WTC11 (cell line): ENCODE measurements at places on chromosomes 7 and 10. TPM values are rescaled to one million over a fixed set of nuclear protein-coding genes. Genes with fewer than 3 reads are reported as not detected.

The OPN4 gene
- not detected in 3 replicates for total RNA-seq

The GFRA1 gene
- 4.4 to 6.1 TPM (median 5.1 TPM) in 3 replicates for total RNA-seq

The NPSR1 gene
- not detected in 3 replicates for total RNA-seq

The NPC1L1 gene
- total RNA-seq: 0.15 to 0.18 TPM (median 0.16 TPM) in 3 replicates

The LDB3 gene
- total RNA-seq: 0.42 to 0.96 TPM (median 0.46 TPM) in 3 replicates

The SLC35B4 gene
- 31.5 to 35.5 TPM (median 32.6 TPM) in 3 replicates for total RNA-seq

- no peak overlapping the region for H3K4me3 ChIP-seq
- no peaks in the 10 kb centered on the region for H3K27me3 ChIP-seq
- no peak overlapping the region for H3K27ac ChIP-seq
- H3K36me3 ChIP-seq: no peaks in the 10 kb centered on the region
- no peak for DNase-seq
- peaks cover 4% of the 10 kb centered on the region for H3K4me1 ChIP-seq
Measured at GRCh38 chr7:151999424-152000090, 25.9 kb upstream of the GALNT11 start.

DNA sequence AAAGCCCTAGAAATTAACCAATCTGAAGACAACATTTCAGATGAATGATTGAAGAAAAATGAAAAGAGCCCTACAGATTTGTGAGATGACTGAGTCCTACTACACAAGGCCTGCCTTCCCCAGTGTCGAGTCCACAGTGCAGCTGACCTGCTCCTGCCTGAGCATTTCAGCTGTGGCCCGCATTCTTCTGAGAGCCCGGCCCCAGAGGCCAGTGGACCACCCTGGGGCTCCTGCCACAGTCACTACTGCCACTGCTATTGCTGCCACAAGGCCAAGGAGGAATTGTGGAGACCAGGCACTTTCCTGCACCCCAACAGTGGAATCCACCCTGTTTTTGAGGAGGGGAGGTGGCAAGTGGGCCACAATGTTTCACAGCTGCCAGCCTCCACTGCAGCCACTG lies 19.6 kb upstream of the ZNF735 start:
- H3K27me3 ChIP-seq: peaks cover 3% of the 10 kb centered on the region; the same call in 1 of the 2 replicates
- H3K4me3 ChIP-seq: no peak overlapping the region
- H3K27ac ChIP-seq: no peak overlapping the region
- H3K36me3 ChIP-seq: peaks cover 41% of the 10 kb centered on the region

DNA sequence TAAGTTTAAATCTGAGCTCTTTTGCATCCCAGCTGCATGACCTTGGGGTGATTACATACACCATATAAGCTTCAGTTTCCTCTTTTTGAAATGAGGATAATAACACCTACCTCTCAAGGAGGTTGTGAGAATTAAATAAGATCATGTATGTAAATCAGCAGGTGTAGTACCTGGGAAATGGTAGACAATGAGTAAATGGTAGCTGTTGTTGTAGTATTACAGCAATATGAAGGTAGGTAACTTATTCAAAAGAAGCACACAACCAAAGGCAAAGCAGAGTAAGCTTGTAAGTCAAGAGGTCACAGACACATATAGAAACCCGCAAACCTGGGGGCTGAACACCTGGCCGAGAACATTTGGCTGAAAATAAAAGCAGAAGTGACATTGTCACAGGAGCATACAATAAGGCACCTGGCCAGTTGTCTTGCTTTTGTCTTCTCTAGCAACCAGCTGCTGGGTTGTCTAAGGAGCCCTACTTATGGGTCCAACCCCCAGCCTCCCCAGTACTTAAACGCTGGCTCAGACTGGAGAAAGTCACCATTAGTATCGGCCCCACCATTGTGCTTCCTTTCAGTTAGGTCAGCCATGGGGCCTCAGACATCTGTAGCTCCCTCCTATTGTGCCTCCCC lies 203.6 kb upstream of the MKLN1 start:
- no peak overlapping the region for H3K27ac ChIP-seq
- H3K27me3 ChIP-seq: no peaks in the 10 kb centered on the region; the same call in 1 of the 2 replicates
- no peak overlapping the region for H3K4me3 ChIP-seq
- no peak for DNase-seq

GRCh38 chr7:152967958-152968357 lies 208.4 kb downstream of the ACTR3B start:
- no peak for DNase-seq
- peaks cover 60% of the 10 kb centered on the region for H3K27me3 ChIP-seq
- H3K4me3 ChIP-seq: no peak overlapping the region
- H3K36me3 ChIP-seq: peaks cover 50% of the 10 kb centered on the region
- H3K27ac ChIP-seq: no peak overlapping the region

DNA sequence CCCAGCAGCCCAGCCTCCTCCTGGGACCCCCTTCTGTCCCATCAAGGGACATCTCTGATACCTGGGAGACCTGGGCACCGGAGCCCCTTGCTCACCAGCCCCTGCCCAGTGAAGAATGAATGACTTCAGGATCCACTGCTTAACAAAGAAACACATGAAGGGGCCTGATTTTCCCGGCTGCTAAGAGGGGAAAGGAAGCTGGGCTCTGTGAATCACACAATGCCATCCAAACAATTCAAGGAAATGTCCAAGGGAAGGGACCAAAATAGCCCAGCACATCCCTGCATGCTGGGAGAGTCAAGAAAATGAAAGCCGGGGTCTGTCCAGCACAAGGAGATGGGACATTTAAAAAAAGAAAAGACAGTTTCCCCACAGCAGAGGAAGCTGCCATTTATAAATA lies 128.7 kb upstream of the JCAD start:
- no peaks in the 10 kb centered on the region for H3K4me1 ChIP-seq
- no peak for DNase-seq
- no peak overlapping the region for H3K27ac ChIP-seq

DNA sequence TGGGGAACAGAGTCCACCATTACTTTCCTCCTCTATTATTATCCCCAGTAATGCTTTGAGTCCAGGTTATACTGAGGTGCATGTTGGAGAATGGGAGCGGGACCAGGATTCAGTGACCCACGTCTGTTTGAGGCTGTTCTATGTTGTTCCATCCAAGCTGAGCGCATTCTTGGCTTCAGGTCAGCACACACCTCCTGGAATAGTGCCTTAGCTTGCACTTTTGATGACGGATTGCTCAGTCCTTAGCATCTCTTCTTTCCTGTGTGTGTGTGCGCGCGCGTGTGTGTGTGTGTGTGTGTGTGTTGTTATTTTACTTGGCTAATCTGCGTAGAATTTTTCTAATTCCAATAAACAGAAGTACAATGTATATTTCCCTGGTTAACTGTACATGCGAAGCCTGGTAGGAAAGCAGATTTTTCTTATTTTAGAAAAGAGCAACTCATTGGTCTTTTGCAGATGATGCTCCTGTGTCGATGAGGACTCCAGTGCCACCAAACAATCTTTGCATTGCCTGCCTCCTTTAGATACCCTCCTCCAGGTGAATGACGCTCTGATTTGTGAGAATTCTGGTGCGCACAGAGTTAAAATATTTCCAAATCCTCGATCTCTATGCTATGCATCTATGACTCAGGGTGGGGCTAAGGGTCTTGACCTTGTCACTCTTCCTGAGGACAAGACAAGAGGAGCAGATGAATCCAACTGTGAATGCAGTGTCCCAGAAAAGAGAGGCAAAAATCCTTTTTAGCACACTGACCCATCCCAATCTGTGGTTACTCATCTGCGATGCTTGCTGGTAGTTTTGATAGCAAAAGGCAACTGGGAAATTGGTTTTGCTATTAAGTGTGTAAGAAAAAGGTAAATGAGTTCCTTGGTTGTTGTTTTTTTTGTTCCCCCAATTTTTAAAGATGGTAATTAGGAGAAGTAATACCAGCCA lies 13.3 kb upstream of the CELF2 start:
- H3K36me3 ChIP-seq: no peaks in the 10 kb centered on the region
- H3K27me3 ChIP-seq: no peaks in the 10 kb centered on the region
- DNase-seq: no peak

DNA sequence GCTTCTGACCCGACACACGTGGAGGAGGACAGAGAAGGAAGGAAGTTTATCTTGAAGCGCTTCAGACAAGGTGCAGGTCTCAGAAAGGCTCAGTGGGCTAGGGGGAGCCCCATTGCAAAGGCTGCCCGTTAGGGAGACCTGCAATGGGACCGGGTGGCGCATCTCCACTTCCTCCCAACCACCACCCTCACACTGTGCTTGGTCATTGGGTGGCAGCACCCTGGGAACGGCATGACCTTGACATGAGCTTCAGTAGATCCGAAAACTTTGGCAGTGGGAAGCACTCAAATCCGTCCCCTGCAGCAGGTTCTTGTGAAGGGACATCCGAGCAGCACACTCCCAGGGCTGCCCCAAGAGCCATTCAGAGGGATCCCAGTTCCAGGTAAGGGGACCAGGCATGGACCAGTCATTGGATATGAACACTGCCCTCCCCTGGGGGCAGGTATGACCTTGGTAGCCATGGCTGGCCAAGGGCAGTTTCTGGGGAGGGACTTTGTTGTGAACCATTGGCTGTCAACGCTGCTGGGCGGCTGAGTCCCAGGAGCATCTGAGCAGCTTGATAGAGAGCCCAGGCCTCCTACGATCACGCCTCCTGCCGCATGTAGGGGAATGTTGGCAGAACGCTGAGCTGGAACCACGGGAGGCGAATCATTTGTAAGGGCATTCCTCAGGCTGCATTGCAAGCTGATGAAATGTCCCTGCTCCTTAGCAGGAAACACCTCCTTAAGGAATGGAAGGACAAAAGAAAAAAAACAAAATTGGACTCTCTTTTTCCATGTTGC lies 31.7 kb downstream of the GALNTL5 start:
- H3K4me3 ChIP-seq: no peak overlapping the region
- no peaks in the 10 kb centered on the region for H3K27me3 ChIP-seq
- peak; percentile 26 for DNase-seq
- H3K4me1 ChIP-seq: peaks cover 9% of the 10 kb centered on the region; the same call in 1 of the 2 replicates
- no peaks in the 10 kb centered on the region for H3K36me3 ChIP-seq

- no peaks in the 10 kb centered on the region for H3K27me3 ChIP-seq
- no peak for DNase-seq
- H3K4me3 ChIP-seq: no peak overlapping the region
- H3K27ac ChIP-seq: no peak overlapping the region
- H3K4me1 ChIP-seq: peaks cover 14% of the 10 kb centered on the region
- H3K36me3 ChIP-seq: peaks cover 39% of the 10 kb centered on the region
Measured at GRCh38 chr10:77977016-77977415, 50.5 kb upstream of the DLG5 start.

GRCh38 chr10:15684768-15685167 lies 35.0 kb downstream of the ITGA8 start:
- no peaks in the 10 kb centered on the region for H3K36me3 ChIP-seq
- H3K4me3 ChIP-seq: no peak overlapping the region
- H3K27ac ChIP-seq: no peak overlapping the region
- H3K27me3 ChIP-seq: no peaks in the 10 kb centered on the region
- no peak for DNase-seq
- no peaks in the 10 kb centered on the region; the same call in 1 of the 2 replicates for H3K4me1 ChIP-seq

DNA sequence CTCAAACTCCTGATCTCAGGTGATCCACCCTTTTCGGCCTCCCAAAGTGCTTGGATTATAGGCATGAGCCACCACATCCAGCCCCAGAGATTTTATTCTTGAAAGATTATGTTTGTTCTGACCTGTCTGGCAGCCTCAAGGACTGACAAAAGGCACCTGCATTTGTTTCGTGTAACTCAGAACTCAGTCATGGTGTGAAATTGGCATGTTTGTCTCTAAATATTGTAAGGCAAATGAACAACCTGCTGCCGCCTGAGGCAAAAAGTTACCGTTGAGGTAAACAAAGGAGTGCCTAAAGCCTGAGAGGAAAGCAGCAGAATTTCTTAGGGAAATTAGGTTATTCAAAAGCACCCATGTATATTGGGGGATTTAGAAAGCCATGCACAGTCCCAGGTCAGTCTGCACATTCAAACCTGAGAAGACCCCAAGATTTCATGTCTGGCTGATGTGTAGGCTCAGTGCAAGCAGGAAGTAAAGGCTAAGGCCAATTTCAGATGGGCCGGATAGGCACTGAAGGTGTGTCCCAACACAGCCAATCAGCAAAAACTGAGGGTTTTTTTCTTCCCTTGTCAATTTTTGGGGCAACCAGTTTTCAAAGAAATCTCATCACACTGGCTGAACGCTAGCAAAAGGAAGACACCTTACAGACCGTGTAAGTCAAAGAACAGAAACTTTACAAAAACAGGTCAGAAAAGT lies 33.3 kb upstream of the HHEX start:
- DNase-seq: no peak
- no peak overlapping the region for H3K4me3 ChIP-seq
- peak overlapping the region; percentile 66 for H3K27ac ChIP-seq
- peaks cover 28% of the 10 kb centered on the region for H3K36me3 ChIP-seq
- H3K27me3 ChIP-seq: no peaks in the 10 kb centered on the region

GRCh38 chr10:91528080-91528479 lies 104.8 kb downstream of the PPP1R3C start:
- H3K4me3 ChIP-seq: no peak overlapping the region
- DNase-seq: no peak
- H3K27me3 ChIP-seq: peaks cover 9% of the 10 kb centered on the region
- no peaks in the 10 kb centered on the region for H3K36me3 ChIP-seq

DNA sequence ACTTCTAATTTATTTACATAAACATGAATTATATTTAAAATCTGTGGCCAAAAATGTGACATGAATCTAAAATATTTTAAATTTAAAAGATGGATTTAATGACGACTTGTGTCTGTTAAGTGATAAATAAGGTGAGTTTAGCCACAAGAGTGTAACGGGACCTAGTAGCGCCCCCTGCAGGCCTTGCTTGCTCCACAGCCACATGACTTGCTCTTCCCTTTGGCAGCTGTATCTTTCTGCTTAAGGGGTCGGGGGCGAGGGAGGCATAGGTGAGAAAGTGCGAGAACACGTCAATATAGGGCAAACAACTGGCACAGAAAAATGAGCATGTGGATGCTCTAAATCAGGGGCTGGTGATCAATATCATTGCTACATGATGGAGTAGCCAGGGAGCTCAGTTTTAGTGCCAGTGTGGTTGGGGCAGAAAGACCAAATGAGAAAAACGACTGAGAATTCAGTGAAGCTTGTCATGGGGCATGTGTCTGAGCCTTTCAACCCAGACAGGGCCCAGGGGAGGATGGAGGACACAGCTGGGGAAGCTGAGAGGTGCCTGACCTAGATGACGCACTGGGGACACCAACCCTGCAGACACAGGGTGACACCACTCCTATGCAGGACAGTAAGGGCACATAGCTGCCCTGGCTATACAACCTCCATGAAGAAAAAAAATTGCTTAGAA lies 49.8 kb downstream of the PAXIP1 start:
- H3K27me3 ChIP-seq: no peaks in the 10 kb centered on the region
- peak; percentile 86 for DNase-seq
- H3K4me1 ChIP-seq: no peaks in the 10 kb centered on the region
- H3K27ac ChIP-seq: peak overlapping the region; percentile 84; the same call in 1 of the 2 replicates
- H3K36me3 ChIP-seq: peaks cover 74% of the 10 kb centered on the region

- no peak overlapping the region for H3K4me3 ChIP-seq
- no peak for DNase-seq
- no peaks in the 10 kb centered on the region for H3K4me1 ChIP-seq
Measured at GRCh38 chr7:116545411-116545993, 20.7 kb downstream of the CAV1 start.

- no peak overlapping the region for H3K27ac ChIP-seq
- H3K36me3 ChIP-seq: no peaks in the 10 kb centered on the region
- no peaks in the 10 kb centered on the region for H3K27me3 ChIP-seq
- peaks cover 9% of the 10 kb centered on the region for H3K4me1 ChIP-seq
Measured at GRCh38 chr7:70376561-70377031, 755.3 kb upstream of the GALNT17 start.
